Mammary epithelial cell (primary cell): ENCODE measurements at places on chromosomes 3 and 15. TPM values are rescaled to one million over a fixed set of nuclear protein-coding genes. Genes with fewer than 3 reads are reported as not detected.

BCHE gene
- total RNA-seq: not detected

CNTN3 gene
- total RNA-seq: 28.6 and 29.8 TPM in 2 replicates

MED12L gene
- total RNA-seq: 0.33 TPM

IQCH gene
- total RNA-seq: 4.9 and 6.8 TPM in 2 replicates

PRSS50 gene
- not detected in 2 replicates for total RNA-seq
